ENCODE measurements at places on chromosomes 12 and 14.

- no peak for DNase-seq
These were observed 59.9 kb downstream of the HCAR2 start for GRCh38 chr12:122643207-122643805.

DNA sequence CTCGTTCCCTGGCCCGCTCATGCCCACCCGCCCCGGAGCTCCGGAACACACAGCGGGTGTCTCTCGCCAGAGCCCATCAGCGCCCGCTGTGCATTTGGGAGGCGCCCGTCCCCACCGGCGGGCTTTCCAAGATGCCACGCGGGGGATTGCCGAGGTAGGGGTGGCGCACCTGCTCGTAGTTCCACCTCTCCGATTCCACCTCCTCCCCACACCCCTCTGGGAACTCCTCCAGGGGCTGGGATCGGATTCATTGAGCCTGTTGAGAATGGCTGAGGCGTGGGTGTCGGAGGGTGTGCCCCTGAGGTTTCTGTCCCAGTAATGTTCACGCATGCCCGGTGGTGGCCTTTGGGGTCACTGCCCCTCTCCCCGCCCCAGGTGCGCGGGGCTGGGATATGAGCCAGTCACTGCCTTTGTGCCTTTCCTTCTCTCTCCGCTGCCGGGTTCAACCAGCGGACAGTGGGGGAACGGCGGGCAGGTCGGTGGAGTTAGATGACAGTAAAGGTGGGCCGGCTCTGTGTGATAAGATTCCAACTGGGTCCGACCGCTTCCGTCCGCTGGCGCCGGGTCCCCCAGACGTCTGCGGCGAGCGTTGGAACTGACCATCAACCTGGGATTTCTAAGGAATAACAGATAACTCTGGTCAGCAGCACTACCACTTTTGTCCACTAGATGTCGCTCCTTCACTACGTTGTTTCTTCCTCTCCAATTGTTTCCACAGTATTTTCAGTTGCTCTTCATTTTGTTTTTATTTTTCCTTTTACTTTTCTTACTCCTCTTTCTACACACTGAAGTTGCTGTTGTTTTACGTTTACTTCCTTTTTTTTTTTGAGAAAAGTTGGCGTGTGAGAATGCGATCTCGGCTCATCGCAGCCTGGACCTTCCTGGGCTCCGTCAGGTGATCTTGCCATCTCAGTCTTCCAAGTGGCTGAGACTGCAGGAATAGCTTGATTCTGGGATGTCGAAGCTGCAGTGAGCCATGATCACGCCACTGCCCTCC, 178.1 kb upstream of the ALG10B start:
- peak; percentile 44 for DNase-seq

DNA sequence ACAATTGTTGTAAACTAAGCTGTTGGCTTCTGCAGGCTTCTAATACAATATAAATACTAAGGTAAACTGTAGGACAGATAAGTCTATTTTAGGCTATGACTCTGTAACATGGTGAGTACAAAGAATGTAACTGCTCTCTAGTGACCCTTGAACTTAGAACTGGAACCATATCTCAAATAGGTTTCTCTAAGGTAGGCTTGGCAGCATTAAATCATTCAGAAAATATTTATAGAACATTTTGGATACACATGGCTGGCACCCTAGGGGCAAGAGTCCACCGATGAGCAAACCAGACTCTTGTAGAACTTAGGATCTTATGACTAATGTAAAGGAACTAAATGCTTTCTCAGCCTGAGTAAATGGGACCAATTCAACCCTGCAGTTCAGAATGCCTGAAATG, 19.4 kb upstream of the SLC25A3 start:
- no peak for DNase-seq

GRCh38 chr14:28756884-28757570, 9.6 kb upstream of the FOXG1 start:
- DNase-seq, result no peak

DNA sequence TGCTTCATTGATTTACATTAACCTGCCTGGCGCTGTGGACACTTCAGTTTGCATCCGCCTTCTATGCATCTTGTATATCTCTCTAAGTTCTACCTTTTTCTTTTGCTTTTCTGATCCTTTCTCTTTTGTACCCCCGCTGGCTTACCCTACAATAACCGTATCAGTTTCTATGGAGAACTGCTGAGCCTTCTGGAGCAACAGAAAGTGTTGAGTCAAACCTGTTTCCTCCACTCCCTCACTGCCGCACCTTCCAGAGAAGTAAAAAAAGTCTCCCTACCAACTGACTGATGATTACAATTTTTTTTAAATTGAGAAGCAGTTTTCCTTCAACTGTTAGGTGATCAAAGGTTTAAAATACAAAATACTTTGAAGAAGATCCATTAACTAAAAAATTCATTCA, 17.4 kb downstream of the EXD2 start:
- DNase-seq, result no peak
